ENCODE measurements at places on chromosomes 4 and X.

DNA sequence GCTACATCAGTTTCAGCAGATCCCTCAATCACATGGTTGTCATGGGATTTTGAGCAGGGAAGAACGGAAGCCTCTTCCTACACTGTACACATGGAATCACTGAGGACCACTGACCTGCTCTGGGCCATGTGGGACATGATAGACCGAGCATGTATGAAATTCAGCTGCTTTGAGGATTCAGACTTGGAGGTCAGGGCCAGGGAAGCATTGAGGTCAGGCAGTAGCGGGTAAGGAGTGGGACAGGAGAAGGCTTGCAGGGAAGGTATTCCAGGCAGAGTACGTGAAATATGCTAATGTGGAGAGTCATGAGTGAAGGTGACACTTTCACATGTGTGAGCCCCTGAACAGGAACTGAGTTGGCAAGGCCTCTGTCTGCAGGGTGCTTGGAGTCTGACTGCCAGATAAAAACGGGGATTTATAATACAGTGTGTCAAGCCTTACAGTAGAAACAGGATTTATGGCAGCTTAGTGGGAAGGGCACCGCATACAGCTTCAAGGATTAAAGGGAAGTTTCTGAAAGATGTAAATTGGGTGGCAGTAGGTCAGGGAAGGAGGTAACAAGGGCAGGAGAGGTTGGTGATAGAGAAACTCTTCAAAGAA lies 111.7 kb downstream of the STK32B start:
- no peak for DNase-seq

- DNase-seq: no peak
These were observed 179.9 kb downstream of the NHS start for GRCh38 chrX:17554914-17555313.

DNA sequence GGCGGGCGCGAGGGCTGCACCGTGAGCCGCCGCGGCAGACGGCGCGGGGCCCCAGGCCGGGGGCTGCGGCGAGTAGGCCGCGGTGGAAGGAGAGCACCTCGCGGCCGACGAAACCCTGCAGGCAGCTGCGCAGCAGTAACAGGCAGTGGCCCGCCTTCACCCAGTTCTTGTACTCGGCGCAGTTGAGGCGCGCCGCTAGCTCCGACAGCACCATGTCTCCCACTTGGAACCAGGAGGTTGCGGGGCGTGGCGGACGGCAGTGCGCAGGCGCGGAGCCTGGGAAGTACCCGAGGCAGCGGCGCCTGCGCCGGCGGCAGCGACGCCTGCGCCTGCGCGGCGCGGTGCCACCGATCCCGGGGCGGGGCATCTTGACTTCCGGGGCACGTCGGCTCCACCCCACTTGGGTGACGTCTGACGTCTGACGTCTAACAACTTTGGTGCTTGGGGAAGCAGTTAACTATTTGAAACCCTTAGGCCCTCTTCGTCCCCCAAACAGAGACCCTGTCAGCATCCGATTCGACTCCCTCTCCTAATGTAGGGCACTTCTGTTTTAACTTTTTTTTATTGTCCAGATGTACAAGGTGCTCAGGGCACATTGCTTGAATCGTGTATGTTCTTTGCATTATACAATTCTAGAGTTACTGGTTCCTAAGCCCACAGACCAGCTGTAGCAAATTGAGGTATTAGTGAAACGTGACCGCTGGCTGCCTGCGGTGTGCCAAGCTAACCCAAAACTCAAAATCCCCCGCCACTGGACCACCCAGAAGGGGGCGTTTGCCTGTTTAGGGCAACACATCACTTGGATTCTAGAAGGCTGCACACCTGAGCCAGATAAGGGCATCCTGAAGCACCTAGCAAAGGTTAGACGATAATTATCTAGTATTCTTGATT lies at the start of gene CXorf38:
CXorf38 (minus strand) TSS at position 255 of the 891 bp plus-strand sequence; CDS start at position 214, 41 bp downstream.
- DNase-seq: peak; percentile 97

DNA sequence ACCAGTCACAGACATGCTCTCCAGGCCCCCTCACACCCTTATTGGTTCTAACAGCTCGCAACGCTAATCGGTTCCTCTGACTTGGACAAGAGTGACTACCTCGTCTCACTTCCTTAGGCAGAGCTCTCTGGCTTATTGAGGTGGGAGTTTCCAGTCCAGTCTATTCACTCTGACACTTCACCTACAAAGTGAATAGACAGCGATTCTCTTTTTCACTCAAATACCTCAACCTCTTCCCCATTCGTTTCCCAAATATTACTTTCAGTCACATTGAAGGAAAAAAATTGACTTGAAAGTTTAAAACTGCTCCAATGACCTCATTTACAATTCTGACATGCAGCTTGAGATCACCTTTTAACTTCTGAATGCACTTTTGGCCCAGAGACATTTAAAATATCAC lies 17.7 kb downstream of the HELT start:
- DNase-seq: no peak

DNA sequence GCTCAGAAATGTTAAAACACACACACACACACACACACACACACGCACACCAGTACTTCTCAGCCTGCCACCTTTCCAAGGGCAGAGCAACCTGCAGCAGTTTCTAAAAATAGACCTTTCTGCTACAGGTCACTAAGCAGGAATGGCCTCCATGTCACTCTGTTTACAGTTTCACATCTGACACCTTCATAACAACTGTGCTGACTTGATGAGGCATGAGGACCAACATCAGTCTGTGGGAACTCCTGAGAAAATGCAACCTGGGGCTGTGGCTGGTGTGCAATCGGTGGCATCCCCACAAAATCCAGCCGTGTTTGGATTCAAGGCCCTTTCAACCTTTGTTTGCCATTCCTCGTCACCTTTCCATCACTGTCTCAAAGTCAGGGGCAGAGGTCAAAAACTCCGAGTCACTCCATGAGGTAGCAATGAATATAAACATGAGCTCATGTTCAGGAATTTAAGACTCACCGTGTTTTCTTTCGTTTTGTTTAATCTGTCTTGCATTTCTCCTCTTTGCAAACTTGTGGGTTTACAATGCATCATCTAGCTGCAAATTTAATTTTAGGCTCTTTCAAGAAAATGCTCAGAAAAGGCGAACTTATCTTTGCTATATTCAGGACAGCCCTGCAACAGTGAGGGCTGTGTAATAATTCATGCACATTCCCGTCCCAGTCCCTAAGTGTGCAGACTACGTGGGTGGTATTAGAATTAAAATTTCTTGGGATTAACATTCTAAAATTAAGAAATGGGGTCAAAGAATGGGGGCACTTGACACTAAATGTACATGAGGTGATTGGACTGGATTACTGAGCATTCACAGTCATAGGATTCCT lies 135.3 kb downstream of the SHROOM3 start:
- DNase-seq: no peak

Measured in CD4-positive, alpha-beta memory T cell (primary cell).